ENCODE measurements at places on chromosomes 3 and 15. TPM values are rescaled to one million over a fixed set of nuclear protein-coding genes. Genes with fewer than 3 reads are reported as not detected.

GRCh38 chr15:92005154-92005553, 151.6 kb downstream of the SLCO3A1 start:
- no peak for DNase-seq
- no peaks in the 10 kb centered on the region for H3K27me3 ChIP-seq
- H3K4me1 ChIP-seq: peaks cover 8% of the 10 kb centered on the region
- H3K36me3 ChIP-seq: no peaks in the 10 kb centered on the region
- H3K27ac ChIP-seq: no peak overlapping the region

- no peak overlapping the region for H3K27ac ChIP-seq
- peaks cover 20% of the 10 kb centered on the region for H3K4me1 ChIP-seq
- no peaks in the 10 kb centered on the region for H3K27me3 ChIP-seq
- DNase-seq: no peak
Measured at GRCh38 chr3:119400466-119400865, 62.9 kb downstream of the TMEM39A start.

Gene SNX22
- total RNA-seq: 4.8 TPM

Gene KBTBD12
- total RNA-seq: not detected

Gene VIPR1
- 6.5 TPM for total RNA-seq

All from H9 (cell line).